Activated T-cell treated with anti-CD3 and anti-CD28 coated beads, Interleukin-2, amount 50 U/mL, for 24 hours (primary cell): ENCODE measurements at places on chromosomes 2 and 18.

GRCh38 chr18:30763902-30764350, 278.6 kb downstream of the DSC3 start:
- H3K36me3 ChIP-seq, result no peaks in the 10 kb centered on the region
- H3K27ac ChIP-seq, result no peak overlapping the region
- DNase-seq, result no peak

DNA sequence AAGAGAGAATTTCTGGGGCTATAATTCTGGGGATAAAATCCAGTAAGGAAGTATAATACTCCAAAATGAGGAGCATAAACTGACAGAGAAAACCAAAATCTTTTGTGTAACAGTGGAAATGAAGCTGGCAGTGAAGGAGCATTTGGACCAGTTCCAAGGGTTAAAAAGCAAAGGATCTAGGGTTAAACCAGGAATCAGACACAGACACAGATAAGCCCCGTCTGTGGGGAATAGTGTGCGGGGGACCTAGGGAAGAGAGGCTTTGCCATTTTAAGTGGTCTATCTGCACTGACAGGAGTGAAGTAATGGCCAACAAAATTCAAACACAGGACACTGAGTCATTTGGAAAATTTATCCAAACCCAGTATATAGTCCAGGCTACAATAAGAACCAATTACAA, 23.4 kb downstream of the SAP130 start:
- peaks cover 92% of the 10 kb centered on the region for H3K36me3 ChIP-seq
- no peaks in the 10 kb centered on the region for H3K27me3 ChIP-seq
- H3K27ac ChIP-seq, result peak overlapping the region; percentile 26
- DNase-seq, result no peak

- H3K36me3 ChIP-seq, result no peaks in the 10 kb centered on the region
- no peaks in the 10 kb centered on the region for H3K4me1 ChIP-seq
- H3K27ac ChIP-seq, result no peak overlapping the region
- DNase-seq, result no peak
- H3K4me3 ChIP-seq, result no peak overlapping the region
These were observed 155.3 kb downstream of the MSH2 start for GRCh38 chr2:47558116-47558767.

DNA sequence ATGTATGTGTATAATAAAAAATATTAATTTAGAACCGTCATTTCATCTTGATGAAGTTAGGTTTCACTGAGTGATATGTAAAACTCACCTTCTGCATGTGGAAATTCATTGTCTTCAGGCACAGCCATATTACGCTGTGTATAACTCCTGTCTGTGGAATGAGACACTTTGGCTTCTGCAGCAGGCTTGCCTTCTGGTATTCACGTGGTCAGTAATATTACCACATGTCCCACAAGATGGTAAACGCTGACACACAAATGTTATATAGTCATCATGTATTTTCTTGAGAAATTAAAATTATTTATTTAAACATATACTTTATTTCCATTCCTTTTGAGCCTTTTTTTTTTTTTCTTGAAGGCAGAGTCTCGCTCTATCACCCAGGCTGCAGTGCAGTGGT, 25.1 kb upstream of the AAK1 start:
- H3K4me3 ChIP-seq, result no peak overlapping the region
- H3K4me1 ChIP-seq, result peaks cover 17% of the 10 kb centered on the region
- H3K27ac ChIP-seq, result no peak overlapping the region
- no peaks in the 10 kb centered on the region for H3K36me3 ChIP-seq
- H3K27me3 ChIP-seq, result no peaks in the 10 kb centered on the region
- DNase-seq, result no peak

DNA sequence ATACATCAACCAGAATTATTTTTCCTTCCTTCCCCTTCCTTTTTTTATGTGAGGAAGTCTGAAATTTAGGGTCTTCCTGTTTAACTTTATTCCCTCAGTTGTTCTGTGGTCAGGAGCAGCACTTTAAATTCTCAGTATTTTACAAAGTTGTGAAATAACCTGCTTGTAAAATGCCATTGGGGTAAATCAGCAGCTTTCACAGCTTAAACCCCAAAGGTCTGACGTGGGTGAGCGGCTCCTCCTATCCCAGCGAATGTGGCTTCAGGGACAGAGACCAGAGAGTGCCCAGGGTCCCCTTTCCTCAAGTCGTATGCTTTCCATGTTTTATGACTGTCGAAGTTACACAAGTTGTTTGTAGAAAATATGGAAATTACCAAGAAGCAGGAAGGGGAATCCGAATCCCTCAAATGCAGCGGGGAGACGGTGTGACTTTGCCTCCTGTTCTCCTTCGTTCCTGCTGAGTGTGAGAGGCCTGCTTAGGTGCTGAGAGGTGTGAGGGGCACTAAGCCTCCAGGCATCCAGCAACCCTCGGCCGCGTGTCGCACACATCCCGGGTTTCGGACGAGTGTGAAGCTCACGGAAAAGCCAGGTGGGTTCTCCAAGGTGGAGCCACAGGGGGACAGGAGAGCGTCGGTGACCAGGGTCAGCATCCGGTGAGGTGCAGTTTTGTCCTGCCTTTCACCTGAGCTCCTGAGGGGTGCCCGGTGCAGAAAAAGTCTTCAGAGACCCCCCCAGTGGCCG, 10.8 kb upstream of the KCNG2 start:
- H3K27ac ChIP-seq, result no peak overlapping the region
- no peaks in the 10 kb centered on the region for H3K36me3 ChIP-seq
- peaks cover 71% of the 10 kb centered on the region for H3K27me3 ChIP-seq
- H3K4me1 ChIP-seq, result peaks cover 8% of the 10 kb centered on the region
- H3K4me3 ChIP-seq, result no peak overlapping the region
- no peak for DNase-seq

- H3K4me1 ChIP-seq, result peaks cover 35% of the 10 kb centered on the region
- H3K4me3 ChIP-seq, result no peak overlapping the region
- peaks cover 34% of the 10 kb centered on the region for H3K36me3 ChIP-seq
- DNase-seq, result no peak
- no peaks in the 10 kb centered on the region for H3K27me3 ChIP-seq
These were observed 75.8 kb upstream of the TCF7L1 start for GRCh38 chr2:85057226-85057962.

- H3K4me1 ChIP-seq, result no peaks in the 10 kb centered on the region
- no peak for DNase-seq
- H3K27ac ChIP-seq, result no peak overlapping the region
- H3K27me3 ChIP-seq, result no peaks in the 10 kb centered on the region
These were observed 187.5 kb upstream of the DTNA start for GRCh38 chr18:34522603-34523002.

- H3K4me3 ChIP-seq, result peak overlapping the region; percentile 41
- H3K36me3 ChIP-seq, result peaks cover 92% of the 10 kb centered on the region
- H3K4me1 ChIP-seq, result peaks cover 34% of the 10 kb centered on the region
These were observed 18.7 kb downstream of the ORC2 start for GRCh38 chr2:200944467-200945394.

DNA sequence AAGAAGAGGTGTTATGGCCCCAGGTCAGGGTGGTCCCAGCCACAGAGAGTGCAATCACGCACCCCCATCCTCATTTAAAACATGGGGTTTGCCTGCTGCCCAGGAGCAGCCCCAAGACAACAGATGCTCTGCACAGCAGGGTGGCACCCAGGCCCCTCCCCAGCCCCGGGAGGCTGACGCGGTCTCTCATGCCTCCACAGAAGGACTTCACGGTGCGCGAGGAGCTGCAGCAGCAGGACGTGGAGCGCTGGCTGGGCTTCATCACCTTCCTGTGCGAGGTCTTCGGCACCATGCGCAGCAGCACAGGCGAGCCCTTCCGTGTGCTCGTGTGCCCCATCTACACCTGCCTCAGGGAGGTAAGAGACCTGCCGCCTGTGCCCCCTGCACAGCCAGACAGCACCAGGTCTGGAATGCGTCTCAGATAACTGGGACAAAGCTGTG, 133.7 kb downstream of the SMAD7 start:
- H3K27me3 ChIP-seq, result no peaks in the 10 kb centered on the region
- peaks cover 60% of the 10 kb centered on the region for H3K4me1 ChIP-seq
- no peak overlapping the region for H3K4me3 ChIP-seq
- no peaks in the 10 kb centered on the region for H3K36me3 ChIP-seq
- no peak for DNase-seq

DNA sequence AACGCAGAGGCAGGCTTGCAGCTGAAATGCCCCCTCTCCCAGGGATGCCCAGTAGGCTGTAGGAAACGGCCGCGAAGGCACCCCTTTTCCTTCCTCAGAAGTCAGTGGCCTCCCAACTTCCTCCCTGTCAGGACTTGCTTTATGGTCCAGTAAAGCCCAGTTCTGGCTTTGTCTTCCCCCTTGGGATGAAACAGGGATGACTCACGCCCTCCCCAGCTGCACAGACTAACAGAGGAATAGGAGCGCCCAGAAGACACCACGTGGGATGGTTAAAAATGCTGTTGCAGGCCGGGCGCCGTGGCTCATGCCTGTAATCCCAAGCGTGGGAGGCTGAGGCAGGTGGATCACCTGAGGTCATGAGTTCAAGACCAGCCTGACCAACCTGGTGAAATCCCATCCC, 6.9 kb downstream of the CREG2 start:
- H3K27me3 ChIP-seq, result peaks cover 14% of the 10 kb centered on the region
- no peak overlapping the region for H3K27ac ChIP-seq
- H3K4me3 ChIP-seq, result no peak overlapping the region
- no peaks in the 10 kb centered on the region for H3K36me3 ChIP-seq
- no peaks in the 10 kb centered on the region for H3K4me1 ChIP-seq

- DNase-seq, result no peak
- peaks cover 3% of the 10 kb centered on the region for H3K27me3 ChIP-seq
- H3K4me1 ChIP-seq, result peaks cover 74% of the 10 kb centered on the region
- H3K4me3 ChIP-seq, result peak overlapping the region; percentile 41
- H3K36me3 ChIP-seq, result no peaks in the 10 kb centered on the region
These were observed 355.1 kb upstream of the MYT1L start for GRCh38 chr2:2686222-2686621.

DNA sequence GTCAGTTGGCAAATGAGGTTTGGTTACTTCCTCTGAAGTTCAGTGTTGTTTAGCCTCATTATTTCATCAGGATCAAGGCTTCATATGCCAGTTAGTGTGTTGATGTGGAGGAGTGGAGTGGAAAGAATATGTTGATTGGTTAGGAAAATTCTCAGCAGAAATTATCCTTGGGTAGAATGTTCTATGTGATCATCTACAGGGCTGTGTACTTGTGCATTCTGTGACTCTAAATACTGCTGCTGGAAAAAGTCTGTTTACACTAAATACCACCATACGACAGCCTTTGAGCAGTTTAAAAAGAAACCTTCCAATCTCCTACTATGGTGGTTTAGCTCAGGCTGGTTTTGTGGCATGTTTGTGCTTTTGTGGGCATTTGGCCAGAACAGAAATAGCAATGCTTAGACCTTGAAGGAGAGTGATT, 25.8 kb downstream of the CAB39 start:
- peaks cover 74% of the 10 kb centered on the region for H3K4me1 ChIP-seq
- peaks cover 78% of the 10 kb centered on the region for H3K36me3 ChIP-seq
- DNase-seq, result no peak
- H3K4me3 ChIP-seq, result no peak overlapping the region
- no peaks in the 10 kb centered on the region for H3K27me3 ChIP-seq
- peak overlapping the region; percentile 16 for H3K27ac ChIP-seq

GRCh38 chr2:121063471-121063870, 221.5 kb downstream of the TFCP2L1 start:
- H3K27ac ChIP-seq, result no peak overlapping the region
- H3K27me3 ChIP-seq, result peaks cover 7% of the 10 kb centered on the region
- H3K4me3 ChIP-seq, result no peak overlapping the region
- no peaks in the 10 kb centered on the region for H3K36me3 ChIP-seq
